ENCODE measurements at places on chromosomes 16 and 17. TPM values are rescaled to one million over a fixed set of nuclear protein-coding genes. Genes with fewer than 3 reads are reported as not detected.

Gene FOXO3B
- total RNA-seq: 7.1 TPM

Gene PDILT
- total RNA-seq: not detected

Gene SYT17
- total RNA-seq: 25.1 TPM

Gene TPSG1
- not detected for total RNA-seq

Gene CCL17
- total RNA-seq: not detected

Gene ACSM5
- not detected for total RNA-seq

Gene TBC1D26
- total RNA-seq: 0.46 TPM

Gene CDYL2
- 6.6 TPM for total RNA-seq

Gene PRKCB
- 373 TPM for total RNA-seq

Data from B cell (primary cell).